ENCODE measurements at places on chromosomes 4 and X. TPM values are rescaled to one million over a fixed set of nuclear protein-coding genes. Genes with fewer than 3 reads are reported as not detected.

- no peak for DNase-seq
Observed at GRCh38 chrX:10744007-10744406, 123.6 kb upstream of the MID1 start.

The RAB40A gene
- total RNA-seq: 0.89 TPM

The SLC16A2 gene
- total RNA-seq: 9.0 TPM

The AFF1 gene
- total RNA-seq: 89.3 TPM

DNA sequence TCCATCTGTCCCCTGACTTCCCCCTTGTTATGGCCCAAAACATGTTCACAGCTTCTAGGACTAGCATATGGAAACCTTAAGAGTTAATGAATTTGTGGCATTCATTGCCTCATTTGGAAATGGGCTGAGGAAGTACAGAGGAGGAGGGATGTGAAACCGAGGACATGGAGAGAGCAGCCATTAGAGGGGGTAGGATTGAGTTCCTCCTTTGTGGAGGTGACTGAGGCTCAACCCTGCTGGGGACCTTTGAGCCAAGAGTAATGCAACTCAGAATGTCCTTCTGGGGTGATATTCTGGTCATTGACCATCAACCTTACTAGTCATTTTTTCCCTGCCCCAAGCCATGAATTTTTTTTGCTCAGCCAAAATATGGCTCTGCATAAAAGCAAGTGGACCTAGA, 109.4 kb downstream of the ZNF518B start:
- DNase-seq: no peak

DNA sequence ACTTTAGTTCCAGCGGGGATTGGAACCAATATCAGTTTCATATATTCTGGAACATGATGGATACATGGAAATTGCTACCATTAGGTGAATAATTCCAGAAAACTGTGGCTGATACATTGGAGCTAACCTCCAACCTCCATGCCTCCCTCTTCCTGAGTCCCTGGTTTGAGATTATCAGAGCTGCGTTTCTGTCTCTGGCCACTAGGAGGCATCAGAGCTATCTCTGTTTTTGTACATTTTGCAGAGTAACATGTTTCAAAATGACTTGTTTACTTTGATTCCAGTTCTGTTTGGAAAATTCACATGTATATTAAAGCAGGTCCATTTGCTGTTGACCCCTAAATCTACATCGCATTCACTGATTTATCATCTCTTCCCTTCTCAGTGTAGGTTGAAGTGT, 2.4 kb upstream of the RAB40AL start:
- no peak for DNase-seq

DNA sequence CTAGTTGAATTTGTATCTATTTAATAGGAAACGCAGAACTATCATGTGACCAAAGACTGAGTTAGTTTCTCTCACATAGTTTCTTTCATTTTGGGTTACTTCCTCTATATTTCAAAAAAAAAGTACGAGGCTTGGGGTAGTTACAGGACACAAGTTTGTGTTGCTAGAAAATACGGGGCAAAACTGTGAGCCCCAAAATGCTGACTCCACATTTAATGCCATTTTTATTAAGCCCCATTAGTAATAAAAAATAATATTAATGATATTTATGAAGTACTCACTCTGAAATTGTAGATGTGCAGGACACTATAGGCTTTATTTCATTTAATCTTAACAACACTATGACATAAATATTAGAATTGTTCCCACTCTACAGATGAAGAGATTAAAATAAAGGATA, 268.6 kb downstream of the DTHD1 start:
- DNase-seq: no peak

The MED12 gene
- total RNA-seq: 123 TPM

The CHRNA9 gene
- 0.43 TPM for total RNA-seq

DNA sequence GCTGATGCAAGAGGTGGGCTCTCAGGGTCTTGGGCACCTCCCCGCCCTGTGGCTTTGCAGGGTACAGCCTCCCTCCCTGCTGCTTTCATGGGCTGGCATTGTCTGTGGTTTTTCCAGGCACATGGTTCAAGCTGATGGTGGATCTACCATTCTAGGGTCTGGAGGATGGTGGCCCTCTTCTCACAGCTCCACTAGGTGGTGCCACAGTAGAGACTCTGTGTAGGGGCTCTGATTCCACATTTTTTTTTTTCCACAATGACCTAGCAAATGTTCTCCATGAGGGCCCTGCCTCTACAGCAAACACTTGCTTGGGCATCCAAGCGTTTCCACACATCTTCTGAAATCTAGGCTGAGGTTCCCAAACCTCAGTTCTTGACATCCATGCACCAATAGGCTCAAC, 657.9 kb upstream of the CT83 start:
- DNase-seq: no peak

DNA sequence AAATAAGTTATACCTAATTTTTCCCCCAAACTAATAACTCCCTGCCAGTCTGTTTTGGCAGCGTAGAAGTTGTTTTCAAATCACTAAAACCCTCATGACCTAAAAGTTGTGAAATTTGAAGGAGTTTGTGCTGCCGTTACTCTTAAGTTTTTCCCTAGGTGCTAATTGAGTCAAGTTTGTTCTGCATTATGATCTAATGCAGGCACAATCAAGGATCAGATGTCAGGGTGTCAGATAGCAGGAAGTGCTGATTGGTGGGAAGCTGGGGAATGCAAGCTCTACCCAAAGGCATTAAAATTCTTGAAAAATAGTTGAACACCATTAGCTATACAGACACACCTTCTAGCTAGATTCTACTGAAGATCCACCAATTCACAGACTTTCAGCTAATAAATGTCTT, 51.9 kb downstream of the ARX start:
- DNase-seq: no peak

Measured in progenitor cell of endocrine pancreas (in vitro differentiated cells).